Stimulated activated CD4-positive, alpha-beta T cell treated with anti-CD3 and anti-CD28 coated beads, TNF-alpha, amount 100 ng/mL, for 4 hours (primary cell): ENCODE measurements at places on chromosomes 6 and 20.

- DNase-seq = no peak
These were observed 43.8 kb downstream of the EYA2 start for GRCh38 chr20:46938434-46938833.

GRCh38 chr6:30494291-30494861 is 5.1 kb downstream of the HLA-E start:
- no peak for DNase-seq

GRCh38 chr20:2742431-2742830 is 49.9 kb downstream of the EBF4 start:
- DNase-seq = no peak

DNA sequence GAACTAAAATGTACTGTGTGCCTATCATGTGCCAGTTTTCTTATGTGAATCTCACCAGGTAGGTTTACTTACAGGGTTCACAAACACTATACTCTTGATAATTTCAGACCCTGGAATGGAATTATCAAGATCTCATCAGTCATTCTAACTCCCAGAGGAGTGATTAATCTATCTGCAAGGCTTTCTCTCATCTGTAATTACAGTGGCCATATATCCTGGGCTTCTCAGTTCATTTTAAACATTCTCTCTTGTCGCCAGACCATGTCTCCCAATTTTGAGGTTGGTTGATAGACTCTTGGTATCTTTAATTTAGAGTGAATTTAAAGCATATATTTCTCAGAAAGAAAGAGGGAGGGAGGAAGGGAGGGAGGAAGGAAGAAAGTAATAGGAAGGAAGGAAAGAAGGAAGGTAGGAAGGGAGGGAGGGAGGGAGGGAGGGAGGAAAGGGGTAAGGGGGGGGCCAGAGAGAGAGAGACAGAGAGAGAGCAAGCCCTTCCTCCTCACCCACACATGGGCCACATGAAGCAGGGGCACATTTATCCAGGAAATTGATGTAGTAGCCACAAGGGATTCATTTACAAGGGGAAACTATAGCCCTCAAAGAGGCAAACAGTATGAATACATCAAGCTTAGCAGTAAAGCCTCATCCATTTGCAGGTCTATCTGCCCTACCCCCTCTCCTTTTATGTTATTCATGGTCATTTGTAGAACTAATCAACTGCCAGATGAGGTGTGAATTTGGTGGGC is 25.8 kb upstream of the NRSN1 start:
- DNase-seq = no peak

DNA sequence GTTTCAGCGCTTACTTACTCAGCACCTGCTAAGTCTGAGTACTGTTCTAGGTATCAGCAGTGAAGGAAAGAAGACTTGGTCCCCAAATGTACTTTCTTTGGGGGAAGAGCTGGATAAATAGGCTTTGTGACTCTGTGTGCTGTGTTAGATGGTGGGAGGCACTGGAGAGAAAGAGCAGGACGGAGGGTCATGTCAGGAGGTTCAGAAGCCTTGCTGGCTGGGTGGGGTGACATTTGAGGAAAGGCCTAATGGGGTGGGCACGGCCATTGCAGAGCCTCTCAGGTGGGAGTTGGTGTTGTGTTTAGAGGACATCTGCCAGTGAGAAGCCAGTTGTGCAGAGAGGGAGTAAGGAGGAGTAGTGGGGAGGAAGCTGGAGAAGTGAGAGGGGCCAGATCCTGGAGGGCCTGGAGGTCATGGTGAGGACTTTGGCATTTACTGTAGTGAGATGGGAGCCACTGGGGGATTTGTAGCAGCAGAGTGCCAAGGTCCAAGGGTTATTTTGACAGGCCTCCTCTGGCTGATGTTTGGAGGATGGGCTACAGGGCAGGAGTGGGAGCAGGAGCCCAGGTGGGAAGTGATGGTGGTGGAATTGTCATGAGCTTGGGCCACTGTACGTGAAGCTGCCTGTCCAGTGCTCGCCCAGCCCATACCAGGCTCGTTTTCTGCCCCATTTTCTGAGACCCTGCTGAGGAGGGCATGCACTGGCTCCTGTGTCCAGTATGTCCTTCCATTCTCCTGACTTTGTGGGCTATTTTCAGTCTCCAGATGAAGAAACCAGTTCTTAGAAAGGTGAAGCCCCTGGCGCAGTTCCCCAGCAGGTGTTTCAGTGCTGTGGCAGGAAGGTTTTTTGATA is 886 bp downstream of the SDCBP2 start:
- DNase-seq = no peak

DNA sequence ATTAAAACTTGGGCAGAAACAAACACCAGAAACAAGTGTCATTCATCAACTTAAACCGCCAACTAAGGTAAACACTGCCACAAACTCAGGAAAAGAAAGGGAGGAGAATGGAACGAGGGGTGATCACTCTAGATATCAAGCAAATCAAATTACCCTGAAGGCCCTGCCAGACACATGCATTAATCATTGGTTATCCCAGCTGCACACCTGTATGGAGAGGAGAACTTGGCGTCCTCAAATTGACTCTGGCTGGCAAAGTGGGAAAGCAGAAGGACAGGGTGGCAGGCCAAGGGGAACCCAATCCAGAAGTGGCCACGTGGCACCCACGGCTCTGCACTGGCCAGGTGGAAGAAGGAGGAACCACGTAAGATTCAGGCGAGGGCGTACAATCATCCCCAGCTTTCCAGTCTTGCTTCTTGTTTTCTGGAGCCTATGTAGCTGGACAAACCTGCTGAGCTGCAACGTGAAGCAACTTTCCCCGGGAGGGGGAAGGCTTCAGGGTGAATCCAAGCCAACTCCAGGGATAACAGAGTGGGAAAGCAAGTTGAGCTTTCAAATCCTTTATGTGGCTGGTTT is 156.2 kb upstream of the JARID2 start:
- no peak for DNase-seq

GRCh38 chr6:6728169-6728941 is 139.8 kb downstream of the LY86 start:
- no peak for DNase-seq

DNA sequence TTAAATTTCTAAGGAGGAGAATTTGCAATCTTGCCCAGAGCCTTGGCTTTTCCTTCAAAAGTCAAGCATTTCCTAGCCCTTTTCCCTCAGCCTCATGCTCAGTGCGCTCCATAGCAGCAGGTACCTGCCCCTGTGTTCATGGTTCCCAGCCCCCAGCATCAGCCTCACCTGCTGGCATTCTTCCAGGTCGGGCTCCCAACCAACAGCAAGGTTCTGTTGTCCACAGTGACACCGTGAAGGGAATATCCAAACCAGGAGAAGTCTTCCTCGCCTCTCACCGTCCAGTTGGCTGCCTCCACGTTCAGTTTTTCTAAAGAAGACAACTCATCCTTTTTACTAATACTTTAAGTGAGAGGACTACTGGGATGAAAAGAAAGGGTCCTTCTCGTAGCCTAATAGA is 42.7 kb downstream of the GPLD1 start:
- no peak for DNase-seq

DNA sequence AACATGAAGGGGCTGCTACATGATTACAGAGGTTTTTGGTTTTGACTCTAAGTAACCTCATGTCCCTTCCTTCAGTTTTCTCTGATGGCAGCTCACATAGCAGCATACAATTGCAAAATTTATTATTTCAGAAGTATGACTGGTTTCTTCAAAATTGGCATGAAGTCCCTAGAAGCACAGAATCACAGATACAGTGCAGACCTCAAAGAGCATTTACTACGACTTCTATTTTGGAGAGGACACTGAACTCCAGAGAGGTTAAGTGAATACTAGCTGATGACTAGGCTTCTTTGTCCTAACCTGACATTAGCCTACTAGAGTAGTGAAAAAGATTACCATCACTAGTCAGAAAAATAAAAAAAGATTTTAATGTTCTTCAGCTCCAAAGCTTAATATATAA is 664.3 kb downstream of the RFPL4B start:
- DNase-seq = no peak

GRCh38 chr20:23161968-23162696 is 76.0 kb upstream of the CD93 start:
- no peak for DNase-seq

- DNase-seq = no peak
These were observed 105.3 kb downstream of the HIVEP2 start for GRCh38 chr6:142839686-142840040.

GRCh38 chr6:10655508-10656055 is 38.8 kb downstream of the C6orf52 start:
- no peak for DNase-seq

DNA sequence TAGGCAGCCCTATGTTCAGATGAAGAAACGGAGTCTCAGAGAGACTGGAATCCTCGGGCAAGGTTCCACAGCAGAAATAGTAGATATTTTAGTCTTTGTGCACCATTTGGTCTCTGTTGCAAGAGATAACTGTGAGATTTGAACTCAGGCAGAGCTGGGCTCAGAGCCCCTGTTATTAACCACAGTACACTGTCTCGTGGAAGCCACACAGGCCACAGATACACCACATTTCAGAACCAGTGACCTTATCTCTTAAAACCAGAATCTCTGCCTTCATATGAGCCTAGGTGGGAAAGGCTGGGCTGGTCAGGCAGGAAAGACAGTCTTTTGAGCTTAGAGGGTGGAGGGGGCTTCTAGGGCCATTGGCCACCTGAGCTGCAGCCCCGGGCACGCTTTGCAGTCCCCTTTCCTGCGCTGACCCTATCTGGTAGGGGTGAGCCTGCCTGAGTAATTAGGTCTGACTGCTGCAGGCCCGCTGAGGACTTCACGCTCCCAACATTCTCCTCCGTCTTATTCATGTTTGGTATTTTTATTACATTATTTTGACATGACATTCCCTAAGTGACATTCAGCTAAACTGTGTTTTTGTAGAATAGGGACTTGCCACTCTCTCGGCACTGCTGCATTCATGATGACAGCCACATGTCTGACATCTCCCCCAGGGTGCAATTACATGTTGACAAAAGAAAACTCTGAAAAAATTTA is 71.1 kb downstream of the KCNB1 start:
- no peak for DNase-seq

GRCh38 chr6:115675443-115675842 is 385.2 kb downstream of the FRK start:
- no peak for DNase-seq

DNA sequence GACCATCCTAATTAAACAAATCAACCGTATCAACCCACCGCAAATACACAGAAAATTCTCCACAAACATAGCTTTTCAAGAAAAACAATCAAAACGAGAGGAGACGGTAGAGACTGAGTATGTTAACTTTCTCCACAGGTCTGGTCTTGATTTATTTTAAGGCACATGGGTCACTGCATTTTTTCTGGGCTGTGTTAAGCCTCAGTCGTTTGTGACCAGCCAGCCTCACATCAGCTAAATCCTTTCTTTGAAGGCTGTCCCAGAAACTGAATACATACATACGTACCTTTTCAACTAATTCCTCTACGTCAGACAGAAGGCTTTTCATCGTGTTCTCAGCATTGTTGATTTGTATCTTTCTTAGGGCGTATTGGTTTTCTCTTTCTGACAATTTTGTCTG is 69.4 kb downstream of the LAMA4 start:
- no peak for DNase-seq

- no peak for DNase-seq
These were observed 25.7 kb downstream of the CFAP61 start for GRCh38 chr20:20078041-20078440.
